Activated CD4-positive, CD25-positive, alpha-beta regulatory T cell (primary cell): ENCODE measurements at places on chromosomes 5 and 9.

GRCh38 chr5:123505633-123506032 is 6.3 kb upstream of the CSNK1G3 start:
- DNase-seq, result no peak

GRCh38 chr9:112348257-112349007 is 15.0 kb upstream of the PTBP3 start:
- DNase-seq, result peak; percentile 18

DNA sequence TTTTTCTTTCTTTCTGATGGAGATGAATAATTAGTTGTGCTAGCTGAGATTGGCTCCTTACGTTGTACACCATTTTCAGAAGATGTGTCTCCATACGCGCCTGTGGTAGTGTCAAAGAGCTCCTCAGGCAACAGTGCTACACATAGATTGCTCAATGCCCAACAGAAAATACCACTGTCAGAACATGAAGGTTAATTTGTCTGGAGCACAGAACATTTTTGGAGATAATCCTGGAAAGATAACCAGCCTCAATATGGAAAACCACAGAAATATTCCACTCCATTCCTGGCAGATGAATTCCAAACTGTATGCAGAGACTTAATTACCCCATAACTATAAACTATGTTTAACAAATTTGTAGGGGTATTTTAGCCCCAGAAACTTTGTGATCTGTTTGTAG is 233.6 kb downstream of the MARCHF11 start:
- DNase-seq, result no peak

- no peak for DNase-seq
Observed at GRCh38 chr9:79731171-79731890, 159.6 kb downstream of the TLE4 start.

DNA sequence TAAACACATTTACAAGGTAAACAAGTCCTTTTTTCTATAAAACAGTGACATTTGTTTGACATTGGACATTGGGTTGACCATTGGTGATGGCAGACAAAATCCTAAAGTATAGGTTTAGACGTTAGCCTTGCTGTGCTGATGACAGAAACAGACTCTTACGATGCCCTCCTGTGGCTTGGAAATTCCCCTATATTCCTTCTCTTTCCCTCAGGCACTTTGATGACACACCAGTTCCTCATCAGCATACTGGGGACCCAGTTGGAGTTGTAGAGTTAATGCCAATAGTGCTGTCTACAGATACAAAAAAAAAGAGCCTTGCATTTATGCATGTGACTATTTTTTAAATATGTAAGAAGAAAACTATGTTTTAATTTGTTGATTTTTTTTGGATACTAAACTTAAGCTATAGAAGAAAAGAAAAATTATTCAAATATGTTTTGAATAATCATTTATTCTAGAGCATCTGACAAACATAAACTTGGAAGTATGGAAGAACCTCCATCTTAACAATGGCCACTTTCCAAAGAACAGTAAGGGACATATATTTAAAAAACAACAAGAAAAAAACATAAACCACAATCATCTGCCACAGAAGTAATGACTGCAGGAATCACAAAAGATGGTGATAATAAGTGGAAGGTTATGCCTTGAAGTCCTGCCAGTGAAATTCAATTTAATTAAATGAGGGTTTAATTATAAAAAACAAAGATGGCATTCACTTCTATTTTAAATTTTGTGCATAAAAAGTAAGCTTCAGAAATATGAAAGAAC is 75.6 kb upstream of the SNCAIP start:
- DNase-seq, result no peak

GRCh38 chr9:133256136-133256461 is 18.9 kb downstream of the ABO start:
- DNase-seq, result no peak

- no peak for DNase-seq
Observed at GRCh38 chr9:78295731-78296130, 1.2 kb upstream of the PSAT1 start.

GRCh38 chr5:53481887-53482716 is 1.7 kb downstream of the FST start:
- peak; percentile 17 for DNase-seq

DNA sequence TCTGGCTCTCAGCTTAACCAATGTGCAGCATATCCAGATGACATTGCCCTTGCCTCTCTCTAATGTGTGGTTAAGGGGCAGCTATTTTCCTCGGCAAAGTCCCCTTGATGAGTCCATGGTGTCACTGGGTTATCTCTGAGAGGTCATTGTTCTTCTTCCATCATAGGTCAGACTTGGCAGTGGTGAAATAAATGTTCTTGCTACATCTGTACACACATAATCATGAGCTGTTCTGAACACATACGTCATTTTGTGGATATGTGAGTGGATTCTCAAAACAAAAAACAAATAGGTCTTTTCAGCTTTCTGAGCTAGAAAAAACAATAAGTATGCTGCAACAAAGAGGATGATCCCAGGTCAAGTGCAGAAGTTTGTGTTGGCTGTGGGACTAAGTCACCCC is 134.7 kb upstream of the PTPN3 start:
- DNase-seq, result no peak

DNA sequence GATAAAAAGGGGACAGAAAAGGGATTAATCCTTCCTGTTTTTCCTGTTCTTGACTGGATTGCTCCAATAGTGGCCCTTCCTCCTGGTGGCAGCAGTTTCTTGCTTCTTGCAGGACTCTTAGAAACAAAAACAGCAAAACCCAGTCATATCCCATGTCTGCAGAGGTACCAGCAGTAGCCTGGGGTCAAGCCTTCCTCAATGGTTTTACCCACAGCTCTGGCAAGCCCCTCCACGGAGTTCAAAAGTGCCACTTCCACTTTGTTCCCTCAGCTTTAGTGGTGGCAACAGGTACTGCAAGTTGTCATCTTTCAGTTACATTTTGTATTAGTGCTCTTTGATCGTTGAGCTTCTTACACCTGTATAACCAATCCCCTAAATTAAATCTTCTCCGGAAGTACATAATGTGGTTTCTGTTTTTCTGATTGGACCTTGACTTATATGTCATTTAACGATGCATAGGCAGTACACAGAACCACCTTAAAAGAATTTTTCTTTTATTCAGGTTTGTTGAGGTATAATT is 8.7 kb upstream of the RANBP6 start:
- no peak for DNase-seq

DNA sequence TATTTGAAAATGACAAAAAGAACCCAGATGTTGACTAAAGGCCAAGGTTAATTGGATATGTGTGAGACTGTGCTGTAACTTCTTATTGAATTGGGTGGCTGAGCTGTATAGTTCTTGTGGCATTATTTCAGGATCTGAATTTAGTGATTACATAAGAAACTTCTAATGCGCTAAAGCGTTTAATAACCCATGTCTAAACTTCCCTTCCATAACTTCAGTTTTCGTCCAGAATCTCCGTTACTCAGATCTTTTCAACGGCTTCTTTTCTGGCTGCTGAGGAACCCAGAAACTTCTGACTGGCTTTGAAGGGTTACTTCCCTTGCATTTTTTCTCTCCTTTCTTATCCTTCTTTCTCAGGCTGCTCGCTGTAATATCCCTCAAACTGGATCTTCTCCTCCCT is 28.1 kb upstream of the C9orf72 start:
- no peak for DNase-seq

DNA sequence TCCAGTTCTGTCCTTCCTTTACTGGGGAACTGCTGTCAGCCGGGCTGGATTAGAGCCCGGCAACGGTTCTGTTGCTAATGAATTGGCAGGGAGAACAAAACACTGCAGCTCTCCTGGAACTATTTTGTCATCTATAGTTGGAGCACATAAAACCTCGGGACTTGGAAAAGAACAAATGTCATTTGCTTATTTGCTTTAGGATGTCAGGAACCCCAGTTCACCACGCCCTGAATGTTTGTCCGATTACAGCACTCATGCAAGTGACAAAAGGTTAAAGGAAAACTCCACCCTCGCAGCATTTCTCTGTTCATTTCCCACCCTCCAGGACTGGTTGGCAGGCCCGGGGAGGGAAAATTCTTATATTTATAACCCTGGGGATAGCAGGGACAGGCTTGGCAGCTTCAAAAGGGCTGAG is 66.4 kb upstream of the PLPP1 start:
- DNase-seq, result no peak

DNA sequence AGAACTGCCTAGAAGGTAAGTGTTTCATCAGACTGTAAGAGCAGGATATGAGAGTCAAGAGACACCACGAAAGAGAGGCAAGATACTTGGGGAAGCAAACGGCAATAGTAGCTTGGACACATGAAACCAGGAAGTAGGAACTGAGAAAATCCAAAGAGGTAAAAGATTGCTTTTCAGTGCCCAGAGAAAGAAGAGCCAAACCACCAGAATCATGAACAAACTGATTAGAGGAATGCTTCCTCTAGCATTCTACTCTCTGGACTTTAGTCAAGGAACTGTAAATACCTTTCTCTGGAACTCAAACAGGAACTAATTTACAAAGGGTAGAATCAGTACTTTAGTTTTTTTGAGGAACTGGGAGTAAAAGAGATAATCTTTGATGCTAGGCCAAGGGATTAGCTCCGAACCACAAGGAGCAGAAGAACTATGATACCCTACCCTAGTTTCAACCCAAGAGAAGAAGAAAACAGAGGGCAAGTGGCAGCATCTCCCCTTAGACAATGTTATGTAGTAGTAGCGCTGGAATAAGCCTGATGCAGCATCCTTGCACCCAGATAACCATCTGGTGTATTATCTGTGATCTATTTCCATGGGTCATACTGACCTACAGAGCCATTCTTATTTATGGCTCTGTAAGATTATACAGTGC is 41.3 kb downstream of the EFCAB9 start:
- DNase-seq, result no peak

DNA sequence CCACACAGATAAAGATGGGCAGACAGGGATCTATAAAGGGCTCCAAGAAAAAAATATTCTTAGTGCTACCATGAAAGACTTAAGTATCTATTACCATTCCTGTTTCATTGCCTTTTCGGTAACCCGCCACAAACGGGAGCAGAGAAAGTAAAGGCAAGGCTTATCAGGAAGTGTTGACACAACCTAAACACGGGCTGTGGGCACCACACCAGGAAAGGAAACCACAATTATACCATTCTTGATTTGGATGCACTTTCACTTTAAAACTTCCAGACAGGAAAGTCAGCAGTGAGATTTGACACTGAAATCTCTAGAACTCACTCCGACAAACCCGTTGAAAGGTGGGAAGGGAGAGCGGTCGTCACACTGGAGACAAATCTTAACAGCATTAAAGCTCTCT is 6.5 kb downstream of the TLE1 start:
- no peak for DNase-seq

- DNase-seq, result no peak
Observed at GRCh38 chr9:109166171-109166770, 778 bp downstream of the FRRS1L start.

DNA sequence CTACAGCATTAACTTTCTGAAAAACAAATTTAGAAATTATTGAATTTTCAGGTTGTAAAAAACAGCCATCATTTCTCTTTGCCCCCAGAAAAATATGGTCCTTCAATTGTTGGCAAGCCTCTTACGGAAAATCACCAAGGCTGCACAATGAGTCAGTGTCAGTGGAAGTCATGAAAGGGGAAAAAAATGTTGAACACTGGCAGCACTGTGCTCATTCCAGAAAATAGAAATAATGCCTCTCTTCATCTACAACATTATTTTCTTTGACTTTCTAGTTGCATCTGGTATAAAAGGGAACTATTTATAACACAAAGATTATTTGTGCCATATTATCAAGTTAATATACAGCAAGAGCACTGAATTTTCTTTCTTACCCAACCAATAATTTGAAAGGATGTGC is 26.7 kb upstream of the STK32A start:
- no peak for DNase-seq

DNA sequence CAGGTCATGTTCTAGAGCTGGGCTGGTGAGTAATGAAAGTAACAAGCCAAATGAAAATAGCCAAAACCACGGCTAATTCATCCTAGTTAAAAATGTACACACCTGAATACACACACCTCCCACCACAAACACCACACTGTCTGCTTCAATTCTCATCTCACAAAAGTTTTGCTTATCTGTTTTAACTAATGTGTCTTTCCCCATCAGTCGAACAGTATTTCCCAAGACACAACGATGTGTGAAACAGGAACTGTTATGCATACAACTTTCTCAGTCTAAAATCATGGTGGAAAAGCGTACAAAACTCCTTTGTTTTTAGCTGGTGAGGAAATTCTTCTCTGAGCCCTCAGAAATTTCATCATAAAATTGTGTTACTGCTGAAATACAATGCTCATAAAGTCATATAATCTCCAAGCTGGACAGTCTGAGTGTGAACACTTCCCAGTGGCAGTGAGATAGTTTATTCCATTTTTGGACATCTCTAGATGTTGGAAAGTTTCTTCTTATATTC is 242.4 kb downstream of the EFNA5 start:
- DNase-seq, result no peak

DNA sequence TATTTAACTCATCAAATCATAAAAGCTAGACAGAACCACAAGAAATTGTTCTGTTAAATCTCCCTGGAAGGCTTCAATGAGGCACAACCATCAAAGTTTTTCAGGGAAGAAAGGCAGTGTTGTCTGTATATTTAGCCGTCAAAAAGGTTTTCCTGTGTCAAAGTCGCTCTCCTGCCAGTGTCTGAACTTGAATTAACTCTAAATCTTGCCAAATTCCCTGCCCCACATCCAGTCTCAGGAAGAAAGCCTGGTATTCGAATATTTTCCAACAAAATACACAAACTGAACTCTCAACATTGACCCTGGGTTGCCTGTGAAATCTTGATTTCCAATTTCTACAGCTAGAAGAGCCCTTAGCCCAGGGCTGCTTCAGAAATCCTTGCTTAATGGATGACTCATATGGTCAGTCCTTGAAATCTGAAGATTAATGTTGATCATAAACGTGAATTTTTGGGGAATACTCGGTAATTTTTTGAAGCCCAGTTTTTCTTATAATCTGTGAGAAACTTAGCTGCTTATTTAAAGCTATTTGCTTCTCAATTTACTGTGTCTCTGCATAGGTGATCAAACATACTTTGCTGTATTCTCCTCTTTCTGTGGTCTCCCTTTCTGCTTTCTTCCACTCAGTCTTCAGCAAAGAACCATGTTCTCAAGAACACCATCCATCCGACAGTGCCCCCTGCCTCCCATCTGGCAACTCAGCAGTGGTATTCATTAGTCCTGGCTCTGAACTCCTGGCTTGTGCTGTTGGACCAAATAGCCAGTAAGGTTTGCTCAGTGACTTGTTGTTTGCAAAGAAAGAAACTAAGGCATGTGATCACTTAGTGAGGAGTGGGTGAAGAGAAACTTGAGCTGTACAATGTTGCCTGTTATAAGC is 58.9 kb downstream of the NREP start:
- no peak for DNase-seq

DNA sequence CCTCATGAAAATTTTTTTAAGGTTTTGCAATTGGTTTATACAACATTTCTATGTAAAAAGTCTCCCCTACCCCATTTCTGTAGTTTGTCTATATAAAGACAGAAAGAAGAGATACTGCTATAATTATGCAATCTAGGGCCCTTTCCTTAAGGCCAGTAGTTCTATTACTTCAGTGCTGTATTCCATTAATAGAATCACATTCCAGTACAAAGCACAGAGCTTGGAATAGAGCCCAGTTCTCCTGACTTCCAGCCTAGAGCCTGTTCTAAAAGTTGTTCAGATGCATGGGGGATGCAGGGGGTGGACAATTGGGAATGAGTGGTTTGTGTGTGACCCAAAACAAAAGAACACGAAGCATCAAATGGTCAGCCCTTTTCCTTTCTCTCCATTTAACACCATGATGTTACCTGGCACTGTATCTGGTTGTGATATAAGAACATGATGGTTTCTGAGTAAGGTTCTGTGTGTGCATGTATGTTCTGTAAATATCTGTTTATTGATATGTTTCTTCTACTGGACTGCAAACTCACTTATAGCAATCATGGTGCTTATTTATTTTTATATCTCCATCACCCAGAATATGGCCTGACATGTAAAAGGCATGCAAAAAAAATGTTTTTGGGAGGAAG is 8.2 kb upstream of the GRAMD2B start:
- no peak for DNase-seq
